Upper lobe of right lung (tissue), 1 donor: ENCODE measurements at places on chromosomes 2 and 18. TPM values are rescaled to one million over a fixed set of nuclear protein-coding genes. Genes with fewer than 3 reads are reported as not detected.

DNA sequence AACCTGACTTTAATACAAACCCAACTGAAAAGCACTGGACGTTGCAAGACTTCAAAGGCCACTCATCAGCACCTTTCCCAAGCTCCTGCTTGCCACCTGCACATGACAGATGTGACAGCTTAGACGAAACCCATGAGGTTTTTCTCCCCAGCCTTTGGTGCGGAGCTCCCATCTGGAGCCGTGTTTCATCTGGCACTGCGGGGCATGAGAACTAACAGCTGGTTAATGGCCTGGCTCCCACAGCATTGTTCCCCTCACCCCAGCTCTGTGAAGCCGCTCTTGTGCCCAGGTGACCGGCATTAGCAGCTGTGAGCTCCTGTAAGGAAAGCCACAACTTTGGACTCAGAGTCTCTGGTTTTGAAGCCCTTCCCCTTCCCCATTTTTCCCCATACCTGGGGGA is 50.9 kb downstream of the GALR1 start:
- H3K27ac ChIP-seq, result no peak overlapping the region
- no peaks in the 10 kb centered on the region for H3K4me1 ChIP-seq
- no peak overlapping the region for H3K4me3 ChIP-seq
- DNase-seq, result no peak
- H3K36me3 ChIP-seq, result no peaks in the 10 kb centered on the region

GRCh38 chr18:58309610-58310239 is 265.7 kb downstream of the NEDD4L start:
- no peaks in the 10 kb centered on the region for H3K36me3 ChIP-seq
- peaks cover 21% of the 10 kb centered on the region for H3K4me1 ChIP-seq
- H3K27ac ChIP-seq, result peak overlapping the region; percentile 79

VWA3B gene
- total RNA-seq, result 0.17 TPM

- H3K4me3 ChIP-seq, result no peak overlapping the region
- no peak overlapping the region for H3K27ac ChIP-seq
These were observed 55.4 kb downstream of the REL start for GRCh38 chr2:60936757-60937156.

FZD7 gene
- 13.6 TPM for total RNA-seq
